ENCODE measurements at places on chromosomes 4 and X.

DNA sequence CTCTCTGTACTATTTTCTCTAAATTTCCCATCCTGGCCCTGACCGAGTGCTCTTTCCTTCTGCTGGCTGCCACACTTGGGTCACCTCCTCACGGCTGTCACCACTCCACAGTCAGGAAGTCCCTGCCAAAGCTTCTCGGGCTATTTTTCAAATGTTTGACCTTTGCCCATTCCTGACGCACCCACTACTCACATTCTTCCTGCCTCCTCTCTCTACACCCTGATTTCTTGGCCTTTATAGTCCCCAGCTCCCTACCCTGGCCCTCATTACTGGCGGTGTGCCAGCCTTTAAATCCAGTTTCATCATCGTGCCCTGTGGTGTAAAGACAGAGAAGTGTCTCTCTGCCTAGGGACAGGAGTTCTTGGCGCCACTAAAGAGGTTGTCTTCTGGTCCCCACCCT is 46.4 kb upstream of the GATB start:
- no peak for DNase-seq

DNA sequence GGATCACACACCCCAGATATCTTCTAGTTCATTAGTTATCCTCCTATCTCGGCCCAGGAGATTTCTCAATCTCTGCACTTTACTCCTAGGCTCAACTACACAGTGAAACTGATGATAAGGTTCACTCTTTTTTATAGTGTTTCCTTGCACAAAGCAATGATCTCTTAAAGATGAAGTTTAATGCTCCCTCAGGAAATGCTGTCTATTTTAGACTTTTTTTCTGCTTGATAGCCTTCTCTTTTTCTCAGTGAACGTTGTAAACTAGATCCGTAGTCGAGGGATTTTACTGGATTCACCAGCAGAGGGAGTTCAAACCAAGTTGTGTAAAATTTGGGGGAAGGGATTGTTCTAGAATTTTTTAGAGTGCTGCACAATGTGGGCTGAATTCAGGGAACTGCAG is 269.6 kb downstream of the GBA3 start:
- no peak for DNase-seq

DNA sequence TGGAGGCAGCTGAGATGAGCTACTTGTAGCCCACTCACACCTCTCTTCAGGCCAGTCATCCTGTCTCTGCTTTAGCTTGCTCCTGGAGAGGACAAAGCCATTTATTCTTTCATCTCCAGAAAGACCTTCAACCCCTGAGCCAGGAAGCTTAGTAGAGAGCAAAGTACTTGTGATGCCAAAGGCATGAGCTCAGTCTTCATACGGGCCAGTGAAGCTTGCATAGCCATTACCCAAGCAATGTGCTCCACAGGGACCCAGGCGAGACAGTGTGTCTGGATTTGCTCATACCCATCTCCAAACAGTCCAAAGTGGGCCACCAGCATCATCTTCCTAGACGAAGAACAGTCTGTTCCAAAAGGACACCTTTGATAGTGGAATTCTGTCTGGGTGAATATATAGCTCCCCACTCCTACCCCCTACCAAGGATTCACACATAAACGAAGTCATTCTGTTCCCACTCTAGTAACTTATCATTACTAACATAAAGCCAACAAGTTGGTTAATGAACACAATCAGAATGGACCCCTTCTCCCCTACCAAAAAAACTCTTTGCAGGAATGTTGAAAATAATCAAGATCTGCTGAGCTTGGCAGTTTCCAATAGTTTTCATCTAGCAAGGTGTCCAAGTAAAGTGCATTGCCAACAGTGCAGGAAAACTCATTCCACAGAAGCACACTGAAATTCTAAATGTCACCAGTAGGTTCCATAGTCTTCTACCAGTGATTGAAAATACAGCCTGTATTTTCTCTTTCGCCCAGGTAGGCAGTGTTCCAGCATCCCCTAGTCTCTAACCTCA is 6.7 kb downstream of the TNMD start:
- no peak for DNase-seq

- DNase-seq, result no peak
Measured at GRCh38 chr4:70737006-70737405, 15.2 kb downstream of the RUFY3 start.

DNA sequence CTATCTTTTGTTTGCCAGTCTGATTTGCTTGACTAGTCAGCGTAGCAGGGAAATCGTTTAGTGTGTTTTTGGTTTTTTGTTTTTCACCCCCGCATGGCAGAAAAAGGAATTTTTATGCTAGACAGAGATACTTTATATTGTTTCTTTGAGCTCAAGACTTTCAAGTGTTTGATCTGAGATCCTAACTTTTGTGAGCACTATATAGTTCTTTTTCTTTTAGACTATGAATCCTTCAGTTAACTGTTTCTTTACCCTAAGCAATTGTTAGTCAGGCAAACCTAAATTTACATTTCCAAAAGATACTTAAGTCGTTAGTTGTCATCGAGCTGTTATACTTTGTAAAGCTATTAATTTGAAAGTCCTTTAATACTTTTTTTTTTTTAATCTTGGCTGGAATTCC is 73.3 kb downstream of the RAP1GDS1 start:
- no peak for DNase-seq

GRCh38 chrX:109720947-109721346 is 12.1 kb downstream of the ACSL4 start:
- DNase-seq, result no peak

GRCh38 chrX:36575670-36576069 is 432.5 kb upstream of the FAM47C start:
- DNase-seq, result no peak

DNA sequence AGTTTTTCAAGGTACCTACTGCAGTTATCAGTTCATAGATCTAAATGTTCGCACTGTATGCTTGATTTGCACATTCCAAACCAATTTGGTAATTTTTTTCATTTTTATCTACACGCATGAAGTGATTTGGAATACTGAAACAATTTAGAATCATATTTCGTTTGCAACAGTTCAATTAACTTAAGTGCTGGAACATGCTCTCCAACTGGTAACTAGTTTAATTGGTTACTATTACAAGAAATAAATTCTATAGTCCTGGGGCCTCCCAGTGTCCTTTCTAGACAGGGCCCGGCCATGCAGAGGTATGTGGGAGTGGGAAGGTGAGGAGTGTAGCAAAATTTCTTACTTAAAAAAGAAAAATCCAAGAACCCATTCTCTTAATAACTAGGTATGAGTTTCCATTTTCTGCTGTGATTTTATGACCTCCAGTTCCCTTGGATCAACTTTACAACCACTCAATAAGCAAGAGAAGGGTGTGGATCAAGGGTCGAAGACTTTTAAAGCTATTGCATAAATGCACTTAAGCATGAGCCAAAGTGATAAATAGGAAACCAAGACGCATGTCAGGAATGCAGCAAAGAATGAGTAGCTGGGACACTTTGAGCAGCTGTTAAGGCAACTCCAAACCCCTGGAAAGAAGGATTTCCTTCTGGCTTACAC is 106.9 kb downstream of the PPARGC1A start:
- no peak for DNase-seq

All from fibroblast of gingiva (primary cell).